ENCODE measurements at places on chromosomes 16 and 17.
A peak's percentile ranks its signal among the peaks of the same experiment; 100 is the strongest.

DNA sequence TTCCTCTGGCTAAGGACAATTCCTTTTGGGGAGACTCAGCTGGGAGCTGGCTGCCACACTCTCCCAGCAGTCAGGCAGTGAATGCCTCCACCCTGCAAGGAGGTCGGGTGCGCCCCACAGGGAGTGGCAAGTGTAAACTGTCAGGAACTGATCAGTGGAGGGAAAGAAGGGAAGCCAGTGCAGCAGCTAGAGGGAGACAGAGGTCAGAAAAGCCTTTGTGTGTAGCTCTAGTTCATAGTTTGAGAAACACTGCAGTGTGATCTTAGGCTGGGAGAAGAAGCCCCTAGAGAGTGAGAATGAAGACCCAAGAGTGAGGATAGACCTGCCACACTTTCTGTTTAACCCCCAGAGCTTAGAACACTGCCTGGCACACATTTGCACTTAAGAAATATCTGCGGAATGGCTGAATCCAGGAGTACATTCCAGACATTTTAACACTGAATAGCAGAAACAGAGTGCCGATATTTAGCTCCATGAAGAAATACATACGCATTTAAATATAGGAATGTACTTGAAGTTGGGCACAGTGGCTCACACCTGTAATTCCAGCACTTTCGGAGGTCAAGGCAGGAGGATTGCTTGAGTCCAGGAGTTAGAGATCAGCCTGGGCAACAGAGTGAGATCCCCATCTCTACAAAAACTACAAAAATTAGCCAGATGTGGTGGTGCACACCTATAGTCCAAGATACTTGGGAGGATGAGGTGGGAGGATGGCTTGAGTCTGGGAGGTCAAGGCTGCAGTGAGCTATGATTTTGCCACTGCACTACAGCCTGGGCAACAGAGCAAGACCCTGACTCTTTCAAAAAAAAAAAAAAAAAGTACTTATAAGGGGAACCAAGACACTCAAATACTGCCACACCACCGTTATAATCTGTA, 11.1 kb upstream of the SLC5A11 start:
- peak; percentile 19 for DNase-seq

- DNase-seq, result no peak
Measured at GRCh38 chr16:88940862-88941817, 35.9 kb downstream of the CBFA2T3 start.

- DNase-seq, result peak; percentile 82
Measured at GRCh38 chr16:86732621-86733295, 154.4 kb downstream of the FOXL1 start.

- no peak for DNase-seq
Measured at GRCh38 chr17:45143094-45143670, 5.1 kb upstream of the HEXIM1 start.

DNA sequence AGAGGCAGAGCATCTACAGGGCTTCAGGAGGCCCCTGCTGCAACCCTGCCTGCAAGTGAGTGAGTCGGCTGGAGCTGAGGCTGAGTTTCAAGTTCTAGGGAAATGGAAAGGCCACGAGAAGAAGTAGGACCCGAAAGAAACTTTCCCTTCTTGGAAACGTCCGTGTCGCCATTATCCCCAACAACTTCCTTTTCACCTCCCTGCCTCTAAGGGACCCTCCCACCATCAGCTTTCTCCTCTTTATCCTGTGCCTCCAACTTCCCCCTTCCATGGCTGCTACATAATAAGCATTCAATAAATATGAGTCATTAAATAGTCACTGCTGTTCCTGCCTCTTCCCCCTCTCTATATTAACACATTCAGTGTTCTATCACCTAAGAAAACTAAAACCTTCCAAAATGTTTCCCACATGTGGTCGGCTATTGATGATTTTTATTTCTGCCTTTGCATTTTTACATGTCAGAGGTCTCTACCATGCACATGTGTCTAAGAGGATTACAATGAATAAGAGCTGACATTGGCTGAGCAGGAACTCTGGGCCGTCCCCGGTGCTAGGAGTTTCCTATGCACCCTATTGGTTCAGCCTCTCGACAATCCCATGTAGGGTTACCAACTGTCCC, 115.9 kb upstream of the TNRC6C start:
- peak; percentile 83 for DNase-seq

DNA sequence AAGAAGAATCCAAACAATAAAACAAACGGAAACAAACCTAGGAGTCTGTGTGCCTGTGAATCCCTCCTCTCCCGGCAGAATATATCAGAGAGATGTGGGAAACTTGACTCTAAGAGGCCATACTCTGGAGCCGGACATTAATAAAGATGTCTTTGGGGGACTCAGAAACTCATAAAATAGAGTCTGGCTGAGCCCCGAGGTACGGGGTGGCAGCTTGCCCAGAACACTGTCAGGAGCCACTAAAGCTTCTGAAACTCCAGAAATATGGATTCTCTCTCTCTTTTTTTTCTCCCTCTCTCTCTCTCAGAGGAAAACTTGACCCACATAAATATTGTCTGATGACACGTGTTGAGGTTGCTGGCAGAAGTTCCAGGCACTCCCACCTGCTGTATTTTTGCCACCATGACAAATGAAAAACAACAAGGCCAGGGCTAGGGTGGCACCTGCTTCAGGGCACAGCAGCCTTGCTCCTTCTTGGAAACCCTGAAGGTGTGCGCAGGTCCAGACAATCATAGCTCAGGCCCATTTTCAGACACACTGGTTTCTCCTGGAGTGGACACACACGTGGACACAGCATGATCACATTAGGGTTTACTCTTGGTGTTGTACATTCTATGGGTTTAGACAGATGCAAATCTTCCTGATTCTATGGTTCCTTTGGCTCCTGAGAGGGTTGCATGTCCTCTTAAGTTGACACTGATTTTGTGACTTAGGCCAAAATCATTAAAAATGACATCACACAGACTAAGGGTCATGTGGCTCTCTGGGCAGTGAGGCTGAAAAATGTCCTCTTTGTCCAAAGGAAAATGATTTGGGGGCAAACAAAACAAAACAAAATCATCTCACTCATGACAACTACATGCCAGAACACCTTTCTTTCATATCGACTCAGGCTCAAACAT, 282.6 kb upstream of the IRX3 start:
- no peak for DNase-seq

- DNase-seq, result peak; percentile 94
Measured at GRCh38 chr17:69870091-69870530, 204.9 kb upstream of the KCNJ16 start.

- DNase-seq, result no peak
Measured at GRCh38 chr16:24005577-24005976, 169.8 kb downstream of the PRKCB start.

DNA sequence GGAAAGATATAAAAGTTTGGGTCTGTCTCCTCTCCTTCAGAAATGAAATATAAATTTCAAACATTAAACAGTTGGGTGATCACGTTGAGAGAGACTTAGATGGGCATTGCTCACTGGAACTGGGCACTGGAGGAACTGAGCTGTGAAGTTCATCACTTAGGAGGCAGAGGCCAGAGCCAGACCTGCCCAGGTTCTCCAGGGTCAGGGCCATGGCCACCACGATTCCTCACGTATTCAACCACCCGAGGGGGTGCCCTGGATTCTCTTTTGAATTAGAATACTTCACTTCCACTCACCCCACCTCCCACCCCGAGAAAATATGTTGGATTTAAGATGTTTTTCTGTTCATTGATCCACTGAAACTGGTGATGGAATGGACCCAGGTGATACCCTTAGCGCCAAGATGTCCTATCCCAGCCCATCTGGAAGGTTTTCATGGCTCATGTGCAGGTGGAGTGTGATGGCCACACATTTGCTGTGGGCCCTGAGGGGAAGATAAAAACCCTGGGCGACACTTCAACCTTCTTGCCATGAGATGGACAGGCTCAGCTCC, 6.1 kb downstream of the PRR29 start:
- DNase-seq, result no peak

- DNase-seq, result no peak
Measured at GRCh38 chr17:13272296-13272695, 254.5 kb upstream of the ELAC2 start.

DNA sequence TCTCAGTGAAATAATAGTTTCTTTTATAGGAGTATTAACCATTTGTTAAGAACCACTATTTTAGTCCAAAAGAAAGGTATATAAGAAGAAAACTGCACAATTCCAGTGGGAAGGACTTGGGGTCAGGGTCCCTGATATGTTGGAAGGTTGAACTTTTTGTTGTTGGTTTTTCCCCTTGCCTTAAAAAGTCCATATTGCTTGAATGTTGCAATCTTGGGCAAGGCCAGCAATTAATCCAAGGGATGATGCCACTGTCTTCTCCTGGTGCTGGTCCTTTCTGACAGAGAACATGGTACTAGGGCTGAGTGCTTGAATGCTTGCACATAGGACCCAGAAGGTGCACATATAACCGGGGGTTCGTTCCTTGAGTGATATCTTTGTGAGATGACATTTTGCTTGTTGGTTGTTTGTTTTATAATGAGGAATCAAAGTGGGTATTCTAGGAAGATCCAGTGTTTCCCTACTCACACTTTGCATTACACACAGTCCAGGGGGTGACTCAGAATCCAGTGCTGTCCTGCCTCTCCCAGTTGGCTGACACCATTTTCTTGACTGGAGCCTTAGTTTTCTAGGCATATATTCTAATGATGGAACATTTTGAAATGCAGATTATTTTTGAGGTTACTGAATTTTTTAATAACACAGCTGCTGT, 54.9 kb downstream of the SIAH1 start:
- DNase-seq, result no peak

DNA sequence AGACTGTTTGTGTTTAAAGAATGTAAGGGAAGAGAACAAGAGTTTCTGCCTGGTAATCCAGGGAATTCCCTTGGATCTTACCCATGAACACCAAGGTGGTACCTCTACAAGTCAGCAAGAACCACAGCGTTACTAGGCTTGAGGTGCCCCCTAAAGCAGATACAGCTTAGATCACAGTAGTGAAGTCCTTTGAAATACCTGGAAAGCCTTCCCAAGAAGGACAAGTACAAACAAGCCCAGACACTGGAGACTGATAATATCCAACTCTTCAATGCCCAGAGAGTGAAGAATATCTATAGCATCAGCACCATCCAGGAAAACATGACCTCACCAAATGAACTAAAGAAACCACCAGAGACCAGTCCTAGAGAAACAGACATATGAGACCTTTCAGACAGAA, 3.8 kb upstream of the APPBP2 start:
- no peak for DNase-seq

DNA sequence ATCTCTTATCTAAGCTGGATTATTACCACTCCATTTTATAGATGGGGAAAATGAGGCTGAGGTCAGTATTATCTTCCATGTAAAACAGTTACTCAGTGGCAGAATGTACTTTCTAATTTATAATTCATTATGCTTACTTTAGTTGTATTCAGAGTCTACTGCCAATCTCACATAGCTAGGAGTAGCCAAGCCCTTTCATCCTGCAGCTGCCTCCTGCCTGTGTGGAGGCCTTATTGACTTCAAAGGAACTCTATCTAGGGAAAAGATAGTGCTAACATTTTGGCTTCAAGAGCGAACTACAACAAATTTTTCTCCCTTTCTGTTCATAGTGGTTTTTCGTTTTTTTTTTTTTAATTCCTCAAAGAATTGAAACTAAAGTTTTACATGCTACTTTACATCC, 12.9 kb downstream of the RPGRIP1L start:
- DNase-seq, result no peak

- no peak for DNase-seq
Measured at GRCh38 chr16:58500430-58501241, 693 bp downstream of the NDRG4 start.

DNA sequence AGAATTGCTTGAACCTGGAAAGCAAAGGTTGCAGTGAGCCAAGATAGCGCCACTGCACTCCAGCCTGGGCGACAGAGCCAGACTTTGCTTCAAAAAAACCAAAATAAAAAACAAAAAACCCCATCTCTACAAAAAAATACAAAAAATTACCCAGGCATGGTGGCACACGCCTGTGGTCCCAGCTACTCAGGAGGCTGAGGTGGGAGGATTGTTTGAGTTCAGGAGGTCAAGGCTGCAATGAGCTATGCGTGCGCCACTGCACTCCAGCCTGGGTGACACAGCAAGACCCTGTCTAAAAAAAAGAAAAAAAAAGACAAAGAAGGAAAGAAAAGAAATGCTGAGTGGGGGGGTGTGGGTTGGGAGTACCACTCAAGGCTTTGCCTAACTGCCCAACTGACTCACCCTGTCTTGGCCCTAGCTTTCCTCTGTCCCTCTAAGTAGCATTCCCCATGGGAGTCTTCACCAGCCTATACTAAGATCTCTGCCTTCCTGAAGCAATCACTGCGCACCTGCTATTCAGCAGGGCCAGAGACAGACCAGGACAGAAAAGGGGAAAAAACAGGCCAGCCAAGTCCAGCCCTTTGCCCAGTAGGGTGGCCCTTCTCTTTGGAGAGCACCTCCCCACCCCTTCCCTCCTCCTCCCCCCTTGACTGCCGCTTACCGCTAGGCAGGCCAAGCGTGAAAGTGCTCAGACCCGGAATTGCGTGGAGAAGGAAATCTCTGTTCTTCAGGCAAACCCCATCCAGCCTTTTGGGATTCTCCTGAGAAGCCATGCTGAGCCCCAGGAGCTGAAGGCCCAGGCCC, 45.8 kb downstream of the RTN4RL1 start:
- DNase-seq, result no peak

- DNase-seq, result peak; percentile 81
Measured at GRCh38 chr17:79836972-79837887, 2.0 kb downstream of the CBX4 start.

Measured in fibroblast of lung (primary cell).